ENCODE measurements at places on chromosomes 5 and 9.

DNA sequence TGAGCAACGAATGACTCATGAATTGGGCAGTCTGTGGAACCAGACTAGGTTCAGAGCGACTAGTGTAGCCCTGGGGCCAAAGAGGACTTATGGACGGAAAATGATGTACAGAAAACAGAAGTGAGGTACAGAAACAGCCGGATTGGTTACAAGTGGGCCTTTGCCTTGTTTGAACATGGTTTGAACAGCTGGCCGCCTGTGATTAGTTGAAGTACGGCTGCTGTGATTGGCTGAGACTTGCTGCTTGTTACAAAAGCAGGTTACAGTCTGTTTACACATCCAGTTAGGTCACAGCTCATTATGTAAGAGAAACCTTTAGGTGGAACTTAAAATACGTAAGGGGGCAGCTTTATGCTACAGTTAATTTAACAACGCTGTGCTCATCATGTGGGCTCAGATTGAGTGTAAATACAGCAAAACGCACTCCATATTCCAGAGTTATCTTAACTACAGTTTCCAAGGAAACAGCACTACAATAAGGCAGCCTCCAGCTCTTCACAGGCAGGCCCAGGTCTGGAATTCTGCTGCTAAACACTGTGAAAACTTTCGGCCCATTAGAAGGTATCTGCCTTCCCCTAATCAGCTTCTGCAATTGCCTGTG, 6.5 kb downstream of the AMACR start:
- DNase-seq, result no peak

DNA sequence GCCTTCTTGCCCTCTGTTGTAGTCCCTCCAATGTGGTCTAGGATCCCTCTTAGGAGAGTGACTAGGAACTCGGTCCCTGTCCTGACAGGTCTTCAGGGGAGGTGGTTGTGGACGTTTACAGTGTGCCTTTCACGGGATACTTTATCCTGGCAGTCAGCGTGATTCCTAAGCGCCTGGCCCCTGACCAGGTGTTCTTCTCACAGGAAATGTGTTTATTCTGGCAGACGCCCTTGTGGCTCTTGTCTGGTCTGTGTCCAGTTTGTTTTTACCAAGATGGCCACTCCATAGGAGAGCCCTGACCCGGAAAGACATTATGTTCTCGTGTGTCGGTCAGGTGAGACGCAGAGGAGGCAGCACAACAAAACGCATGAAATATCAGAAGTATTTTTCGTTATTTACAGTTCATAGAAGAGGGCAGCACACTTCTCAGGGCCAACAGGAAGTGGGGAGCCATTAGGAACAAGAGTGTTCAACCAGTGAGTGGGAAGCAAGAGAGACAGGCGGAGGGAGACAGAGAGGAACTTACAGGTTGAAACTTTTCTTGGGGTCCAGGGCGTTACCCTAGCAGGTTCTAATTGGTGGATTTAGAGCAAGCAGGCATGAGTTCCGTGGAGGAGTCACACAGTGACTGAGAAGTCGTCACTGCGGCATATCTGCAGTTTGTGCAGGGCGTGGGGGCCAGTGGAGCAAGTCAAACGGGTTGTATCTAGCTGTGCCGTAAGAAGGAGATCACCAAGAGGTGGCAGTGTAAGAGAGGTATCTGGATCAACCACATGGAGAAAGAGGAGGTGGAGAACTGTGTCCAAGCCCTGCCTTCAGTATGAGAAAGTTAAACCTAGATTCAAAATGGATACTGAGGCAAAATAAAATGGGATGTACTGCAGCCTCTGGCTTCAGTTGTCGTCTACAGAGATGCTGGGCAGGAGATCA, 412.9 kb downstream of the ZSWIM6 start:
- no peak for DNase-seq

DNA sequence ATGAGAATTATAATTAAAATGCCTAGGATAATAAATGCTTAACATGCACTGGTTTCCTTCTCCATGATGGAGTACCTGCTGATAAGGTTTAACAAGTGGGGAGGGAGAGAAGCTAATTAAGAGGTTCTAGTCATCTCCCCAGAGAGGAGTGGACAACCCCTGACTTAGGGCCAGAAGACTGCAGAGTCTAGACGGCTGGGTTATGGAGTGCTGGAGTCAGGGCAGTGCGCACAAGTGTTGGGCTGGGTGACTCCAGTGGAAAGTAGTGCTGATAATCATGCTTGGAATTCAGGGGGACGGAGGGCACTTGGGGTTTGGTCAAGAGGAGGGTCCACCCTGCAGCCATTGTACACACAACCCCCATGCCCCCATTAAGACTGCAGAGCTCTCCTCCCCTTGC, 32.8 kb upstream of the TGFBI start:
- no peak for DNase-seq

- DNase-seq, result no peak
These were observed 143.3 kb upstream of the TLE4 start for GRCh38 chr9:79428422-79428821.

DNA sequence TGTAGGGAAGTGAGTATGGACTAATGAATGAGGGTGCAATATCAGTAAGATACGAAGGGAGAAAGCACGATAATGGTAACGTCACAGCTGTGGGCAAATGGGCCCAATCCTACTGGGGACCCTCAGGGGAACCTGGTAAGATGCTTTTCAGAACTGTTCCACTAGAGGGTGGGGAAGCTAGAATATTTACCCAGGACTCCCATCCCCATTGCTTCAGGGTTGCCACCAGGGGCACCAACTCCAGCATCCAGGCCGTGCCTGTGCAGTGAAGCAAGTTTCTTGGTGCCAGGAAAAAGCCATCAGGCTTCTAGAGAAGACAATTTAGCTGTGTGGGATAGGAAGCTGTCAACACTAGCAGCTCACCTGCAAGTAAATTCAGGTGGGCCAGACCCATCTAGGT, 409.3 kb downstream of the AGTPBP1 start:
- DNase-seq, result no peak

DNA sequence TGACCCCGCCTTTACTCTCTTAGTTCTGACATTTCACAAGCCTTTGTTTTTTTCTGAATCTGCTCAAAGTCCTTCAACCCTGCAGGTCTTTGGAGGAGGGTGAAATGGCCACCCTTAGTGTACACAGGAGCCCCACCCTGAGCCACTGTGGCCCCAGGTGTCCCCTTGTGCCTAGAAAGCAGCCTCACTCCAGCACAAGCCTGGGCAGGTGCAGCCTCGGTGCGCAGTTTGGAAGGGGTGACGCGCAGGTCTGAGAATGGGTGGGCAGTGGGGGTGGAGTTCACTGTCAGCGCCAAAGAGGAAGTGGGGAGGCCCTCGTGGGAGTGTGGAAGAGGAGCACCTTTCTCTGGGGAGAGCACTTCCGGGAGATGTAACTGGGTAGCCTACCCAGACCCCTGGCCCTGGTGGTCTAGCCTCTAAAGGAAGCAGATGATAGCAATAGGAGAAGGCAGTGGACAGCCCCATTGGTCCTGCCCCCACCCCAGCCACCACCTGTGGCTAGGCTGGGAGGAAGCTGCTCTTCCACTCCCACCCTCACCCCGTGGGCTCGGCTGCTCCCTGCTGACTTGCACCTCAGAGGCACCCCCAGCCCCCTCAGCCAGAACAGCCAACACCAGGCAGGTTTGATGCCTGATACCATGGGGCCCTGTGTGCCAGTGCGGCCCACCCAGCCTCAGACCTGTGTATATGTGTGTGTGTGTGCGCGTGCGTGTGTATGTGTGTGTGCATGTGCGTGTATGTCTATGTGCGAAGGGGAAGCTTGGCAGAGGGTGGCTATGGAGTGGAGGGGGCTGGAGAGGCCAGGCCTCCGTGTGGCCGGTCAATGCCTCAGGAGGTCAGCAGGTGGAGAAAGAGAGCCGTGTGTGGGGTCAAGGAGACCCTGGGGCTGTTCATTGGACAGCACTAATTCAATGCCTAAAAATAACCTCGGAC, 16.8 kb upstream of the DAB2IP start:
- no peak for DNase-seq

GRCh38 chr5:176533390-176533789, 3.8 kb downstream of the RNF44 start:
- DNase-seq, result no peak

GRCh38 chr5:163385271-163385670, 52.1 kb upstream of the CCNG1 start:
- no peak for DNase-seq

- DNase-seq, result no peak
These were observed 302.4 kb downstream of the NR3C1 start for GRCh38 chr5:143101121-143101520.

All from activated T-helper 1 cell treated with anti-CD3 and anti-CD28 coated beads, Interleukin-2, amount 50 U/mL, for 16 hours (primary cell).